ENCODE measurements at places on chromosomes 6 and 20.

- DNase-seq = no peak
Observed at GRCh38 chr20:37274851-37275524, 13.4 kb upstream of the GHRH start.

GRCh38 chr6:130587778-130588520 is 222.1 kb downstream of the TMEM200A start:
- peak; percentile 13 for DNase-seq

DNA sequence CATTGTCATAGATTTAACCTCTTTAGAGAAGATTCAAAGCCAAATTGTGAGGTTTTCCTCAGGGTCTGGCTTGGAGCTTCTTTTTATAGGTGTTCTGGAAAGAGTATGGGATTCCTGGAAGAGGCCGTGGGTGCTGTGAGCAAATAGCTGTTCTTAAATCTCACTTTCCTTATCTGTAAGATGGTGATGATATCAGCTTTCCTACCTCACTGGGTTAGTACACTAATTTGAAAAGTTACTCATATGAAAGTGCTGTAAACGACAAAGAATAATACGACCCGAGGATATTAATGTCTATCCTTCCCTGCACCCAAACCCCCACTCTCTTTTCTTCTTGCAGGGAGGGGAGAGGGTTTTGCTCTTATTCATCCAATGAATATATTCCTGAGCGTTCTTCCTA is 116.9 kb upstream of the ENPP5 start:
- DNase-seq = no peak

DNA sequence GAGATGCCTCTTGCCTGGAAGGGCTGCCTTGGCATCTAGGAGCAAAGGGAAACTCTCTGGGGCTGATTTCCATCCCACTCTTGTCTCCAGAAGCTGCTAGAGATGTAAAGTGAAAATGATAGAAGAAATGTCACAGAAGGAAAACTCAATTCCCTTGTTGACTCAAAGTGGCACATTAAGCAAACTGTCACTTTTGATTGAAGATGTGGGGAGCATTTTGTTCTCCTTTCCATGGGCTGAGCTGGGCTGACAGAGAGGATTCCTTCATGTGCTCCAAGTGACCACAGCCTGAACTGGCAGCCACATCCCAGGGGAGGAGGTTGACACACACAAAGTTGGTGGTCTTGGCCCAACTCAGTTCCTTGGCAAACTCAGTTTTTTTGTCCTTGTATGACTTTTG is 9.8 kb downstream of the GPR31 start:
- DNase-seq = no peak

DNA sequence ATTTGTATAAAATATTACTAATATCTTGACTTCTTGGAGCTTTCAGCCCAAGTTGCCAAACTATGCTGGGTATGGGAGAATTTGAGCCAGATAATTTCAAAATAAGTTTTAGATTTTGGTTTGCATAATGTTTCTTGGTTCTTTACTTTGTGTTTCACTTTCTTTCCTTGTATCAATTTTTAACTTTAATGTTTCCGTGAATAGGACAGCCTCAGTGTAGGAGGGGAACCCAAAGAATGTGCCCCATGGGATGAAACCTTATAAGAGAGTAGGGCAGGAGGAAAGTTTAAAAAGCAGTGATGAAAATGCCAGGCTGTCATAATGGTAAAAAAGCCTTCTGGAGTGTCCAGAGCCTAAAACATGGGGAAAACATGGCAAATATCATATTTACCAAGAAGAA is 252.4 kb upstream of the IRAK1BP1 start:
- no peak for DNase-seq

DNA sequence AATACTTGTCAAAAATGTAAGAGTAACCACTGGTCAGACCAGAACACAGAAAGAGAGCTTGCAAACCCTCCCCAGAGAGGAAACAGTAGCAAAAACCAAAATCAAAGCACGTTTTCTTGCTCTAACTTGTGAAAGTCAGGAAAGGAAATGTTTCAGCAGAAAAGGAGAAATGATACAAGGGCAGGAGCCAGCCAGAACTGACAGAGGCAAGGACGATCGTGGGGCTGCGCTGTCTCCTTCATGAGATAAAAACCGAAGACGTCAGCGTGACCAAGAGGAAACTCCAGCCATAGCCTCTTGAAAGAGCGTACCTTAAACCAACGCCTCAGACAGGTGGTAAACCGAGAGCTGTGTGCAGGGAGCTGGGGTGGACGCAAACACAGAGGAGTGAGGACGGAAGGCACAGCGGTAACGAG is 27.5 kb downstream of the LAMA5 start:
- no peak for DNase-seq

GRCh38 chr20:17870086-17870740 is 98.4 kb downstream of the SNX5 start:
- no peak for DNase-seq

GRCh38 chr6:32460528-32460927 is 20.8 kb downstream of the HLA-DRA start:
- DNase-seq = no peak

DNA sequence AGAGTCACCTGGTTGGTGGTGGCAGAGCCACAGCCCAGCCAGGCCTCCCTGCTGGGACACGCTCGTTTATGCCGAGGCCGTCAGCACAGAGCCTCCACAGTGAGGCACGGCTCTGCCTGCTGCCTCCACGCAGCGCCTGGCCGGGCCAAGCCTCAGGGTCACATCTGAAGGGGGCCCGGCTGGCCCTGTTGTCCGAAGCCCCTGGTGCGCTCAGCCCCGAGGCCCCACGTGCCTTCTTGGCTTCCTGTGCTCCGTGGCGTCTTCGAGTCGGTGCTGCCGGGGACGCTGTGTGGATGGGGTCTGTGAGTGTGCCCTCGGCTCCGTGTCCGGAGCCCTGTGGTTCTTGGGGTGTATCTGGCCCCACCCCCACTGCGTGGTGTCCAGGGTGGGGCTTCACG is 10.4 kb upstream of the TNFRSF6B start:
- DNase-seq = no peak

GRCh38 chr20:45053430-45054351 is 47.2 kb downstream of the KCNS1 start:
- DNase-seq = no peak

- DNase-seq = no peak
Observed at GRCh38 chr20:6007094-6007528, 46.7 kb downstream of the LRRN4 start.

GRCh38 chr20:2693286-2694007 is 867 bp downstream of the EBF4 start:
- no peak for DNase-seq

DNA sequence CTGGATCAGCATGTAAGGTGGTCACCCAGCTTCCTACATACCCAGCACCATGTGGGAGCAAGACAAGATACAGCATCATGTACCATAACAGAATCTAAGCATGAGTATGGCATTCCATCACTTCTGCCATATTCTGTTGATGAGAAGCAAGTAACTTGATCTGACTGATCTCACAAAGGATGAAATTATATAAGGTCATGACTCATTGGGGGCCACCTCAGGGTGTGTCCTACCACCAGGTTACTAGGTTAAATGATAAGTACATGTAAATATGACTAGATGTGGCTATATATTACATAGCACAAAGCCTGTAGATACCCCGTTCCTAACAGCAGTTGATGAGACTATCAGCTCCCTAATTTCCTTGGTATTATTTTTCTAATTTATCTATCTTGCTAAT is 213.1 kb downstream of the DOK5 start:
- DNase-seq = no peak

DNA sequence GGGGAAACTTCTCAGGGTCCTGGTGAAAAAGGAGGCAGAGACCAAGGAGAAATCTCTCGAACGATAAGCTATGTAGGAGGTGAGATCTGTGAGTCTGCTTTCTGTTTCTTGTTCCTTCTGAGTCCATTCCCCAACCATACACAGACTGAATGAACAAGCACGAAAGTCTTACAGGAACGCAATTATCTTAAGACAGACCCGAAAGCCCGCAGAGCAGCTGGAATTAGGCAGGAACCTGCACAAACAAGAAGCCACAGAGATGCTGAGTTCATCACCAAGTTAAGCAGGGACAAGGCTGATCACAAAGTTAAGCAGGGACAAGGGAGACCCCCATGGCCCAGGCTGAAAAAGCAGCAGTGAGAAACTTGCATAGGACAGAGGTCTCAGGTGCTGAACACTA is 21.4 kb upstream of the NELFCD start:
- DNase-seq = no peak

- DNase-seq = no peak
Observed at GRCh38 chr6:2964793-2965505, 6.4 kb downstream of the SERPINB6 start.

GRCh38 chr6:153215242-153215641 is 84.2 kb upstream of the RGS17 start:
- no peak for DNase-seq

DNA sequence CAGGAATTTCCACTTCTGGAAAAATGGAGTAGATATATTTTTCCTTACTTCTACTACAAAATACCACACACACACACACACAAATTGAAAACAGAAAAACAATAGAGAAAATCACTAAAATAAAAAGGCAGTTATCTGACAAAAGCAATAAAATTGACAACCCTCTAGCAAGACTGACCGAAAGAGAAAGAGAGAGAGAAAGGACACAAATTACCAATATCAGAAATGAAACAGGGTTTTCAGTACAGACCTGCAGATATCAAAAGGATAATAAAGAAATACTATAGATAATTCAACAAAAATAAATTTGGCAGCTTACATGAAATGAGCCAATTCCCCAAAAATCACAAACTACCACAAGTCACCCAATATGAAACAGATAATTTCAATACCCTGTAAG is 104.7 kb downstream of the OPRM1 start:
- no peak for DNase-seq

GRCh38 chr6:119024111-119024510 is 54.4 kb downstream of the FAM184A start:
- DNase-seq = no peak

GRCh38 chr20:62602550-62602949 is 39.8 kb upstream of the SLCO4A1 start:
- DNase-seq = no peak

- no peak for DNase-seq
Observed at GRCh38 chr6:67952121-67952520, 683.0 kb upstream of the ADGRB3 start.

- no peak for DNase-seq
Observed at GRCh38 chr6:134665029-134665723, 284.7 kb downstream of the ALDH8A1 start.

- no peak for DNase-seq
Observed at GRCh38 chr6:132209351-132209750, 191.9 kb downstream of the MOXD1 start.

- DNase-seq = no peak
Observed at GRCh38 chr20:8153281-8153908, 21.3 kb downstream of the PLCB1 start.

GRCh38 chr20:23680146-23680545 is 8.7 kb downstream of the CST4 start:
- DNase-seq = no peak

DNA sequence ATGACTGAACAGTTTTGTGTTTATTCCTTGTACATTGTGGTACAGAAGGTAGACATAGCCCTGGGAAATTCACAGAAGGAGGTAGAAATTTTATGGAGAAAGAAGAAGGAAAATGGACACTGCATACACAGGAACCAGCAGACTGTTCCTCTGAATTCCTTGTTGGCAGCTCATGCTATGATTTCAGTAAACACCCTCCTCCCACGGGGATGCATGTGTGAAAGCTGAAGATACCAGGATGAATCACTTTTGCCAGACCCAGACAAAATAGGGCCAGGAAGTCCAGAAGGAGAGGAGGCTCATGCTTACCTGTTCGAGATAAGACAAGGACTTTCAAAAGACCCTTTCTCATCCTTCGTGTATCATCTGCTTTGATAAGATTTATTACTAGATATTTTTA is 110.3 kb upstream of the GGTLC1 start:
- DNase-seq = no peak

- no peak for DNase-seq
Observed at GRCh38 chr6:17492350-17492749, 99.0 kb downstream of the CAP2 start.

GRCh38 chr6:71603021-71603420 is 283.3 kb upstream of the RIMS1 start:
- DNase-seq = no peak

- no peak for DNase-seq
Observed at GRCh38 chr6:100112855-100113508, 119.0 kb upstream of the MCHR2 start.

DNA sequence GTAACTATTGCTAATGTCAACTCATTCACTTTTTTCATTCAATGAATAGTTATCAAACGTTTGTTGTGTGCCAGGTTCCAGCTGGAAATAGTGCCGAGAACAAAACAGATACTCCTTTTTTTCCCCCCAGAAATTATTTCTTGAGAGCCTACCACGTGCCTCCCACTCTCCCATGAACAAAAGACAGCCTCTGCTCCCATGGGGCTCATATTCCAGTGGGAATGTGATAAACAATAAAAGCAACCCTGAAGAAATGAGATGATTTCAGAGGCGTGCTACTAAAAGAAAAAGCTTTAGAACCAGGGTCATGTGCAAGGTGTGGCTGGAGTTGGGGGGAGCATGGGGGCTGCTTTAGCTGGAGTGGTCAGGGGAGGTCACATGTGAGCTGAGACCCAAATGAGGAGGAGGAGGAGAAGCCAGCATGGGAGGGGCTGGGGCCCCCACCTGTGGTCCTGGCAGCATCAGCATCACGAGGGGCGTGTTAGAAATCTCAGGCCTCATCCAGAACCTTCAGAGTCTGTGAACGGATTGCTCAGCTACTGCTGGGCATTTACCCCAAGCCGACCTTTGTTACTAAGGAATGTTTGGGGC is 157.4 kb downstream of the EYA2 start:
- DNase-seq = no peak

GRCh38 chr6:145587334-145587733 is 148.0 kb downstream of the EPM2A start:
- no peak for DNase-seq

DNA sequence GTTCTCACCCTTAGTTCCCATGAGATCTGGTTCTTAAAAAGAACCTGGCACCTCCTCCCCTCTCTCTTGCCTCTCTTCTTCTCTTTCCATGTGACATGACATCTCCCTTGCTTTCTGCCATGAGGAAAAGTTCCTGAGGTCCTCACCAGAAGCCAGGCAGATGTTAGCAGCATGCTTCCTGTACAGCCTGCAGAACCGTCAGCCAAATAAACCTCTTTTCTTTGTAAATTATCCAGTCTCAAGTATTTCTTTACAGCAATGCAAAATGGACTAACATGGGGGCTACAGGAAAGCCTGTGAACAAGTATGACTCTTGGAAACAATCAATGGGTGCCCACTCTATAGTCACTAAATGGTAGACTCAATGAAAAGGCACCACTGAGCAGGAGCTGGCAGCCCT is 34.5 kb downstream of the ADTRP start:
- no peak for DNase-seq

- DNase-seq = no peak
Observed at GRCh38 chr6:137725949-137726348, 141.1 kb upstream of the TNFAIP3 start.

- no peak for DNase-seq
Observed at GRCh38 chr20:35240083-35240810, 13.8 kb downstream of the MMP24 start.

GRCh38 chr6:13398421-13398994 is 70.2 kb upstream of the TBC1D7 start:
- no peak for DNase-seq

- no peak for DNase-seq
Observed at GRCh38 chr6:36362551-36363370, 24.7 kb downstream of the ETV7 start.
